Hematopoietic multipotent progenitor cell treated with erythropoietin and hydrocortisone succinate and interleukin-3 and kit ligand, for 4 days (in vitro differentiated cells): ENCODE measurements at places on chromosomes 1 and 21.

DNA sequence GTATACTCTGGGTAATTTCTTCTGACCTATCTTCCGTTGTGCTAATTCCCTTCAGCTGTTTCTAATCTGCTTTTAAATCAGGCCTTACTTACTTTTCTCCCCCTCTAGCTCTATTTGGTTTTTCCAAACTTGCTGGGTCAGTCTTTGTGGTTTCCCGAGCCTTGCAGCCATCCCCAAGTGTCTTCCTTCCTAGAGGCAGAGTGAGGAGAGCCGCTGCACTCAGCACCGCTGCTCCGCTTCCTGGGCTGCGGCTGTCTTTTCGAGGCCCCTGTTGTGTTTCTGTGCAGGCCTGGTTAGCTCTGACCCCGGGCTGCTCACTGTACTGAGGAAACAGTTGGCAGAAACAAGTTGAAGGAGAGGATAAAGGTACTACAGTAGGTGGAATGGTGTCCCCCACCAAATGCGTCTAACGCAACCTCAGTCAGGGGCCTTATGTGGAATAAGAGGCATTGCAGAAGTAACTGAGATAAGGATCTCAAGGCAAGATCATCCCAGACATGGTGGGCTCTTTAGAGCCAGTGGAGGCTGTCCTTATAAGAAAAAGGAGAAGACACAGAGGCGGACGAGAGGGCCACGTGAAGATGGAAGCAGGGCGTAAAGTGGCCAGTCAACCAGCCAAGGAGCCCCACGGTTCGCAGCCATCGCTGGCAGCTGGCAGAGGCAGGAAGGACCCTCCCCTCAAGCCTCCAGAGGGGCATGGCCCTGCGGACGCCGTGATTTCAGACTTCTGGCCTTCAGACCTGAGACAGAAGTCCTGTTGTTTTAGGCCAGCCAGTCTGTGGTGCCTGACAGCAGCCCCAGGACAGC, 10.5 kb downstream of the WNT9A start:
- DNase-seq = peak; percentile 58

GRCh38 chr21:21860888-21861287, 862.7 kb downstream of the NCAM2 start:
- no peak for DNase-seq

DNA sequence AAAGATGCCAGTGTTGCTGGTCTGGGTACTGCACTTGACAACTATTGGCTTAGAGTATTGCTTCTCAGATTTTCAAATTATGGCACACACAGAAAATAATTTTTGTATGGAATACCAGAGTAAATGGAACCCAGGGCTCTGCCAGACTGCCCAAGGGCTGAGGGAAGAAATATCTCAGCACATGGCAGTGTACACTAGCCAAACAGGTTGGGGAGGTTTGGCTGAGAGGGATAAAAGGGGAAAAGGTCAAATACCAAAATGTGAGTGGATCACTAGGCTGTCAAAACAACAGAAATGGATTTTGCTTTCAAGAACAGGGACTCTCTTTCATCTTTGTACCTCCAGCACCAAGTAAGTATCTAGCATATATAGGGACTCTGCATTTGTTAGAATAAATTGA, 3.0 kb upstream of the RGS8 start:
- DNase-seq = no peak

- DNase-seq = peak; percentile 96
These were observed 4.1 kb upstream of the SH3BGRL3 start for GRCh38 chr1:26275580-26276431.

DNA sequence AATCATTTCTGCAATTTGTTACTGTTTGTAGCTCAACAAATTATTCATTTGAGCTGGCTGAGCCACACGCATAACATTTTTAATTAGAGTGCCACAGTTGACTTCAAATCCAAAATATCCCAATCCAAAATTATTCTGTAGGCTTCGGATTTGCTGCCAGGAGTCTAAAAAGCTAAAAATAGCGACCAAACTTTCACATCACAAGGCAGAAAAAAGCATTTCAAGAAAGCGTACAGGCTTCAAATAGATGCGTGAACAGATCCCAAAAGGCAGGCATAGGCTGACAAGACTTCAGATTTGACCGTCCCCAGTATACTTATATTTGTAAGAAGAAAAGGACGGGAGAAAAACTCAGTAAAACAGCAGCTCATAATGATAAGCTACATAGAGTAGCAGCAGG, 24.3 kb upstream of the TIAM1 start:
- DNase-seq = no peak

- no peak for DNase-seq
These were observed 55.1 kb downstream of the PRDX6 start for GRCh38 chr1:173532237-173532636.

DNA sequence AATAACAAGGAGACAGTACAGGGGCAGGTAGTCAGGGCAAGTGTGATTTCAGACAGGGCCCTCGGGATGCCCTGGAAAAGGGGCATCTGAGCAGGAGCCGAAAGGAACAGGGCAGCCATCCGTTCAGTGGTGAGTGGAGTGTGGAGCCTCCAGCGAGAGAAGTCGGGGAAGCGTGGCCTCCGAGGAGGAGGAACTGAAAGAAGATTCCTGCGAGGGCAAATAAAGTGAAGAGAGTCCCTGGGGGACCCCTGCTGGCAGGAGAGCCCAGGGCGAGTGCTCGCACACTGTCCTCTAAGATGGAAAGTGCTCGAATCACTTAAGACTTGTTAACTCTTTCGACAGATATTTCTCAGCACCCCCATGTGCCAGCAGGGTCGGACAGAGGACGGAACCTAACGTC, 3.5 kb upstream of the UTS2 start:
- DNase-seq = peak; percentile 72

GRCh38 chr1:241411776-241412338, 54.9 kb upstream of the RGS7 start:
- DNase-seq = no peak

DNA sequence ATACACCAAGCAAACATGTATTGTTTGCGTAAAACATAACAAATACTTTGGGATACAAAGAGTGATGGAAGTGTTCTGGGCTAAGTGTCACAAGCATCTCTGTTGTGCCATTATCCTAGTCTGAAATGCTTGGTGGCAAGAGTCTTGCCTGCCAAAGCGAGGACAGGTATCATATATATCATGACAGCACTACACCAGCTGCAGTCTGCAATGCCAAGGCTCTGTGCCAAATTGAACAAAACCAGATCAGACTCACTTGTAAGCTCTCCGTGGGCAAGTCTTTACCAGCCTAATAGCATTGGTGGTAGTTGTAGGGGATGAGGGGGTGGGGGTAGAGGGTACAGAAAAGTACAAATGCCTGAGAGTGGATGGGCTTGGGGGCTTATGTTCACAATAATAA, 119.2 kb downstream of the RWDD3 start:
- DNase-seq = no peak

- no peak for DNase-seq
These were observed 34.0 kb upstream of the CHIT1 start for GRCh38 chr1:203263496-203263895.

DNA sequence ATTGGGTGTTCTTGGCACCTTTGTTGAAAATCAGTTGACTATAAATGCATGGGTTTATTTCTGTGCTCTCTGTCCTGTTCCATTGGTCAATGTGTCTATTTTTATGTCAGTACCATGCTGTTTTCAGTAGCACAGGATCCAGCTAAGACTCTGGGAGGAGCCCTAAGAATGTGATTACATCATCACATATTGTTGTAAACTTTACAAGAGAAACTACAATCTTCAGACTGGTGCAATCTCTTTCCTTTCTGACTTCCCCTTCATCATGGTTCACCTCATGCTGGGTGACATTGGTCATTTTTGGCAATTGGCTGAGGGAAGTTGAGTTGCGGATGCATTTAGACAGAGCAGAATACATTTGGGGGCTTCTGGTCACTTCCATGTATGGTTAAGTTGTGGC, 88.4 kb downstream of the C21orf91 start:
- DNase-seq = peak; percentile 66

DNA sequence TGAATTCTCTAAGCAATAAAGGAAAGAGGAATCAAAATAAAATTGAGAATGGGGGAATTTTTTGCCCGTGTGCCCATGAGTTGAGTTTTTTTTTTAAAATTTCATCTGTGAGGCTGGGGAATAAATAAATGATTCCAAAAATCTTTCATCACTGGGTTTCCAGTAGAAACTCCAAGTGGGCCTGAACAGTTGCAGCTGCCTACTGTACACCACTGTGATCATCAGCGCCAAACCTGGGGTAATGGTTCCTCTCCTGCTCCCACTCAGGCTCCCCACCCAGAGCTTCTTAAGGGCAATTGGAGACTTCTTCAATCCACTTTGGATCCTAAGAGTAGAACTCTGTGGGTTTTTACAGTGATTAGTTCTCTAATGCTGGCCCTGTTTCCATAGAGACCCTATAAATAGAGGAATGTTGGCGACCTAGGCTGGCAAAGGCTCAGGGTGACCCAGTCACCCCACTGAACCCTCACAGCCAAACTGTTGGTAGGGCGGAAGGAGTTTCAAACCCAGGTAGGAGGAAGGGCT, 9.3 kb downstream of the TMCC2 start:
- no peak for DNase-seq

DNA sequence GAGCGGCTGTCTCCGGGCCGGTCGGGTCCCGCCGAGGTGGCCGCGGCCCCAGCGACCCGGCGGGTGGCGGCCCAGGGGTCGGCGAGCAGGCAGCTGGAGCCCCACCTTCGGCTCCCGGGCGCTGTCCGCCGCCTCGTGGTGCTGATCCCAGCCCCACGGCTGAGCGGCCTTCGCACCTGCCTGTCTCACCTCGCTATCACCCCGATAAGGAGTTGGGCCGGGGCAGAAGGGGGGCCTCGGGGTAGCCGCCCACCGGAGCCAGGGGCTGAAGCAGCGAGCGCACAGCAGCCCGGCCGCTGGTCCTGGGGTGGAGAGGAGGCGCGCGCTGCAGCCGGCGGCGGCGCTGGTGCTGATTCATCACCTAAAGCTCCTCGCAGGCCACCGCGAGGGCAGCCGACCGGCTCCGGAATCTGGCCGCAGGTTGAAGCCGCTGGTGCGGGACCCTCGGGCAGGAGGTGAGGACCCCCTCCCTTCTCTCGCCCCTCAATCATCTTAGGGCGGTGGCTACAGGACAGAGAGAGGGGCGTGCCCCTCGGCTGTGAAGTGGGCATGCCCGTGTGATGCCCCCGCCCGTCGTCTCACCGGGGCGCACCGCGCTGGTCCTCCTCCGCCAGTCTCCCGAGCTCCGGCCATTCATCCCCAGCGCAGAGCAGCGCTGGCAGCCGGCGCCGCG, 575 bp downstream of the TRIM67 start:
- DNase-seq = peak; percentile 57

DNA sequence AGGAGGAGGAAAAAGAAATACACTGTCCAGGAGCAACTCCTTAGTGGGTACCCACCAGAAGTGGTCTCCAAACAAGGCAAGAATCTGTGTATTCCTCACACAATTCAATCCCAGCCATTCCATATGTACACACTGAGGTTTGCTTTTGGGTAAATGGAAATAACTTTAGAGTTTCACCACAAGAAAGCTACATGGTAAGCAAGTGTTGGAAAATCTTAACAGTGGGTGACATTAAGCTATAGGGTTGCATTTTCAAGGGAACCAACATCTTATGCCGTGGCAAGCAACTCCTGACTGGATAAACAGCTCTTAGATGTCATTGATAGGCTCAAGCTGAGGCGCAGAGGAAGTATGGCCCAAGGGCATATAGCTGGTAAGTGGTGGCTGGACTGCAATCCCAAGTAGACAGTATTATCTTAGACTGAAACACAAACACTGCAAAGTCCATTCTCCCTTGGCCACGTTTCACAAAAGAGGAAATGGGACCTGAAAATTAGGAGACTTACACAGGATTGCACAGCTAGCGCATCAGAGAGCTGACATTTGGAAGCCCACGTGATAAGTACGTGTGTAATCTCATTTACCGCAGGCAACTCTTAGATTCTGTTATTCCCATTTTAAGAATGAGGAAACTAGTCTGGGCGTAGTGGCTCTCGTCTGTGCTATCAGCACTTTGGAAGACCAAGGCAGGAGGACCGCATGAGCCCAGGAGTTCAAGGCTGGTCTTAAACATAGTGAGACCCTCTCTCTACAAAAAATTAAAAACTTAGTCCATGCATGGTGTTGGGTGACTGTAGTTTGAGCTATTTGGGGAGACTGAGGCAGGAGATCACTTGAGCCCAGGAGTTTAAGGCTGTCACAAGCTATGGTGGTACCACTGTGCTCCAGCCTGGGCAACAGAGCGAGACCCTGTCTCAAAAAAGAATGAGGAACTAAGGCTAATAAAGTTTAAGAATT, 4.0 kb upstream of the BRWD1 start:
- peak; percentile 55 for DNase-seq

- no peak for DNase-seq
These were observed 39.6 kb downstream of the DDR2 start for GRCh38 chr1:162671664-162672410.

- DNase-seq = no peak
These were observed 651.3 kb downstream of the PTPRC start for GRCh38 chr1:199290186-199290585.

DNA sequence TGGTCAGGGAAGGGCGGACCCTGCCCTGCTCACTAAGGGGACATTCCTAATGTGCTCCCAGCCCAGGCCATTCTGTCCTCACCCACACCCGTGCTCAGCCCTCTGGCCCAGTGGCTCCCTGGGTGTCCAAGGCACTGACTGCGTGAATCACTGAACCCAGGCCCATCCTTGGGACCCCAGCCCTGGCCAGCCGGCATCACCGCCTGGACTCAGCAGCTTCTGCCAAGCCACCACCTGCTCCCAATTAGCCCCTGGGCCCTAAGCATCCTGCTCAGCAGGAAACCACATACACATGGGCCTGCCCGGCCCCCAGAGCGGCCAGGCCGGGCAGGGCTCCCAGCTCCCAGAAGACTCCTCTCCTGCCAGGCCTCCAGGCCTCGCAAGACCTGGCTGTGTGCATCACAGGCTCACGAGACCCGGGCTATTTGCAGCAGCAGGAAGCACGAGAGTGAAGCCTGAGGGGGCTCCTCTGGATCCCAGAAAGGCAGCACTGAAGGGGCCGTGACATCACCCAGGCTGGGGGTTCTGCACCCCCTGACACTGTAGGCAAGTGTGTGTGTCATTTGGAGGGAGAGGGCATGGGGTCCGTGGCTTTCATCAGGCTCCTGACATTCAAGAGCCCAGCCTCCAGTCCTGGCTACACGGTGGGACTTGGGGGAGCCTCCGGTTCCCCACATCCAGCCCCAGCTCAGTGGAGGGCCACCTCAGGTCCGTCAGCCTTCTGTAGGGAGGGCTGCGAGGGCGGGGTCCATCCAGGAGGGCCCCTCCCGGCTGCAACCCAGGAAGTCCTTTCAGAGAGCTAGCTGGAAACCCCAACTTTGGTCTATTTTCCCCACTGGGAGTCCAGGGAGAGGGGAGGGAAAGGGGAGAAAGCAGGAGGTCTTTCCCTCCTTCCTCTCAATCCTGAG, 1.6 kb downstream of the MFAP2 start:
- peak; percentile 32 for DNase-seq

DNA sequence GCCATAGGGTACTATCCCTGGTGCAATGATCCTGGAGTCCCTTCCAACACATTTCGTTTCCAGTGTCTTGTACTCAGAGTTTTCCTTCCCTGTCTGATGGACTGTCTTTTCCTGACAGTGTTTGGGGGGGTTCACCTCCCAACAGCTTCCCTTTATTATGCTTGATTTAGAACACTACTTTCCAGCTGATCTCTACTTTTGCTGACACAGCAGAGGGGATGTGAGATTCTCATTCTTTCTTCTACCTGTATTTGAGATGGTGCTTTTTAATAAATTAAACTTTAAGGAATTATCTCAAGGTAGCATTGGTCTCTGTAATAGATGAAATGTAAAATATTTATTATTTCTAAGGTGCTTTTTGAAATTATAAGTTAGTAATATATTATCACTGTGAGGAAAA, 41.0 kb downstream of the SLC35A3 start:
- no peak for DNase-seq
